Tibial nerve (tissue), 4 donors: ENCODE measurements at places on chromosomes 7 and 10. TPM values are rescaled to one million over a fixed set of nuclear protein-coding genes. Genes with fewer than 3 reads are reported as not detected.

DEPP1 gene
- 659 TPM for total RNA-seq

RPP38 gene
- 19.2 TPM for total RNA-seq

ZNF804B gene
- not detected for total RNA-seq

SPDYE11 gene
- not detected for total RNA-seq

NPC1L1 gene
- total RNA-seq, result 0.39 TPM

TIMM23 gene
- 36.9 TPM for total RNA-seq

DNA sequence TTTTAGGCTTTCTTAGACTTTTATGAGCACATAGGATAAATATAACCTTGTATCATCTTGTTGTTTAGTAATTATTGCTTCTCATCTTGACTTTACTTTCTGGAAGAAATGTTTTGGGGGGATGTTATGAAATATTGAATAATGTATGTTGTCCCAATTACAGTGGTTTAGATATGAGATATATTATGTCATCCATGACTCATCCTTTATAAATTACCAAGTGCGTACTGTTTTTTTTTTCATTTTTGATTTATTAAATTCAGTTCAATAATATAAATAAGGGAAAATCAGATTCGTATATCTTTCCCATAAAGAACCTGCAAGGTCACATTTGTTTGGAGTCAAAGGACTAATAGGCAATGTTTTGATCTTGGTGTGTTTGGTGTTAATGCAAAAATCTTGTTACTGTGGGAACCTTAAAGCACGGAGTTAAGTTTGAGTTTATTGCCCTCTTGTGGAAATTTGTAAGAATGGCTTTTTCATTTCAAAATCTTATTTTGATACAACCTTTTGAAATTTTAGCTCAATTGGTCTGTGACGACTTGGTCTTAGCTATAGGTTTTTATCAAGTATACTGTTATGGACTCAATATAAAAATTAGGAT is 108.6 kb downstream of the SRI start:
- peaks cover 3% of the 10 kb centered on the region for H3K4me1 ChIP-seq
- DNase-seq, result no peak

DNA sequence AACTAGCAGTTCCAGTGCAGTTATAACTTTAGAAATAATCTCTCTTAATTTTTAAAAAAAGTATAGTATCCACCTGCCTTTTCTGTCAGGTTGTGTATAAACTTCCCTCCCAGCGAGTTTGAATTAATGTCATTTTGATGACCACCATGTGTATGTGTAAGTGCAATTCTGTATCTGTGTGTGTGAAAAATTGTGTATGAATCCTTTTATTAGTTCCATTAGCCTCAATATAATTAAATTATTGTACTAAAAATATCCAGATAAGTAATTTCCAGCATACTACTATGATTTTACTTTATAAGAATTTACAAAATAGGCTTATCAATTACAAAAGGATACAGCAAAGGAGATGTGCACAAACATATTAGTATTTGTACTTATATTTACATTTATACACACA is 421.1 kb upstream of the LRGUK start:
- DNase-seq, result no peak
- no peaks in the 10 kb centered on the region for H3K4me1 ChIP-seq
- H3K36me3 ChIP-seq, result no peaks in the 10 kb centered on the region
- no peaks in the 10 kb centered on the region for H3K27me3 ChIP-seq
- H3K4me3 ChIP-seq, result no peak overlapping the region
- H3K27ac ChIP-seq, result no peak overlapping the region

GRCh38 chr7:50214126-50214670 is 90.3 kb upstream of the IKZF1 start:
- no peak overlapping the region for H3K4me3 ChIP-seq
- no peak for DNase-seq
- H3K36me3 ChIP-seq, result no peaks in the 10 kb centered on the region
- H3K27ac ChIP-seq, result no peak overlapping the region
- H3K27me3 ChIP-seq, result no peaks in the 10 kb centered on the region
- no peaks in the 10 kb centered on the region for H3K4me1 ChIP-seq

- no peak overlapping the region for H3K4me3 ChIP-seq
- DNase-seq, result no peak
- H3K27me3 ChIP-seq, result no peaks in the 10 kb centered on the region
- H3K27ac ChIP-seq, result no peak overlapping the region
- H3K36me3 ChIP-seq, result no peaks in the 10 kb centered on the region
Observed at GRCh38 chr7:91358303-91358702, 94.1 kb downstream of the FZD1 start.

DNA sequence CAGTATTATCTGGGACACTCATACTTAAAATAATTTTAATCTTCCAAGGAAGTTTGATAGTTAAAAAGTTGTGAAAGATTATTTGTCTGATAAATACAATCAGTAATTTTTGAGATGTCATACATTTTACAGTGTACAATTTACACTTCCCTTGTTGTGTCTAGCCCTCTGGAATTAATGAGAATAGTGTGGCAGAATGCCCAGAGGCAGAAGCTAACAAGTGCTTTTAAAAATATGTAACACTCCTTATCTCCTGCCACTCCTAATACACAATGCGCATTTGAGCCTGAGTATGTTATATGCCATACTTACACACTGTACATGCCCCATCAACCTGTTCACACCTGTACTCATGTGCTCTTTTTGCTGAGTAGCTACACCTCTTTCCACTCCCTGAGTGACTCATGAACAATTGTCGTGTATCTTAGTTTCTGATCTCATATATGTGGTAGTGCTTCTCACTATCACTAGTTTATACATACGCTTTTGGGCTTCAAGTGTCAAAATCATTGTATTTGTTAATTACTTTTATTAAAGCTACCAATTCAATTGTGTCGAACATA is 106.9 kb upstream of the GNAI1 start:
- no peaks in the 10 kb centered on the region for H3K27me3 ChIP-seq
- no peak overlapping the region for H3K4me3 ChIP-seq
- H3K4me1 ChIP-seq, result no peaks in the 10 kb centered on the region
- H3K27ac ChIP-seq, result no peak overlapping the region
- no peaks in the 10 kb centered on the region for H3K36me3 ChIP-seq
- no peak for DNase-seq

DNA sequence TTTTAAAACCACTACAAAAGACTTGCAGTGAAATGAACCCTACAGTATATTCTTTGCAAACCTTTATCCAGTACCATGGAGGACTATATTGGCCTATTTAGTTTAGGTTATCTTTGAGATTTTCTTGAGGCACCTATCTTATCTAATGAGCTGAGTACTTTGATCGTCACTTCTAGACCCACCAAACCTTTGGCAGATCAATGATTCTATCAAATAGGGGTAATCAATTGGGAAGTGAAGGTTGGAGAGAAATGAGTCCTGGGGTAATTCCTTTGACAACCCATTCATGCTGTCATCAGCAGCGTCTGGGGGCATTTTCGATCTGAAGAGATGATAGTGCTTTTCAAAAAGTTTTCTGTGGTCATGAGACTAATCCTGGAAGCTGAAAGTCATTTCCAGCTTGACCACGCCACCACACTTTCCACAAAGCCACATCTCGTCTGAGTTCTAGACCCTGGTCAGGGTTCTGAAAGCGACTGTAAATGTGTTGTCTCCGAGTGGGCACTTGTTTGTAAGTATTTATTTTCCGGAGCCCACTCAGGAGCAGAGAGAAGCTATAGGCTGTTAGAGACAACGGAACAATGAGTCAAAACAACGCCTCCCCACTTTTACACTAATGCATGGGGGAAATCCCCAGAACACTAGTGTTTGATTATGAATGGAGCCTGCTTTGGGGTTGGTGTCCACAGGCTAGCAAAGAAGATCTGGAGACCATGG is 4.8 kb downstream of the EGR2 start:
- peaks cover 22% of the 10 kb centered on the region for H3K4me1 ChIP-seq
- DNase-seq, result no peak
- H3K27ac ChIP-seq, result peak overlapping the region; percentile 3
- no peak overlapping the region for H3K4me3 ChIP-seq
- no peaks in the 10 kb centered on the region for H3K27me3 ChIP-seq

- H3K36me3 ChIP-seq, result no peaks in the 10 kb centered on the region
- no peaks in the 10 kb centered on the region for H3K4me1 ChIP-seq
- no peak overlapping the region for H3K27ac ChIP-seq
- H3K27me3 ChIP-seq, result no peaks in the 10 kb centered on the region
Observed at GRCh38 chr10:88889559-88890337, 9.7 kb downstream of the STAMBPL1 start.

DNA sequence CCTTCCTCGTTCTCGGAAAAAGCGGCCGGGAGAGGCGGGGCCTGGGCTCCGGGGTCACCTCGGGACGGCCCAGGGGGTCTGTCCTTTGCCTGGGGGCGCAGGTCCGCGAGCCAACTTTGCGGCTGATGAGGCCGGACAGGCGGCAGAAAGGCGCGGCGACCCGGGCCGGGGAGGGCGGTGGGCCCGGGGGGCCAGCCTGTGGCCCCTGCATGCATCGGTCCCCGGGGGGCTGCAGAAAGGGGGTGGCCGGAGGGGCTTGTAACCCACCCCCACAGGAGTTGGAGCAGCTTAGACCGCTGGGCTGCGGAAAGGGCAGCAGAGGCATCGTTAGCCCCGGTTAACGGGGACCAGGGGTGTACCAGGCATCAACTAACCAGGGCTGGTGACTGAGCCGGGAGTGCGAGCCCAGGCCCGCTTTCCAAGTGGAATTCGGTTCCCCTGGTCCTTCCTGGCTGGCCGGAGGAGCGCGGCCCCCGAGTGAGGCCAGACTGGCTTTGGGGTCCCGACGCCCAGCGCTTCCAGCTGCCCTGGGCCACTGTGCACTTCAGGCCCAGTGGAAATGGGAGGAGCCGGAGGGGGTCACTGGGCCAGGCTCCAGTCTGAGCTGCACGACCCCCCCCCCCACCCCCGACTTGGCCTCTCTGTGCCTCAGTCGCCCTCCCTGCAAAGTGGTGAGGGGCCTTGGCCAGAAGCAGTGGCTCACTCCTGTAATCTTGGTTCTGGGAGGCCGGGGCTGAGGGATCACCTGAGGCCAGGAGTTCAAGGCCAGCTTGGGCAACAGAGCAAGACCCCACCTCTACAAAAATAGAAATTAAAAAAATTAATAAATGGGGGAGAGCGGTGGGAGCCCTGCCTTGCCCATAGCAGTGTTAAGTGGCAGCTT is 919 bp downstream of the SLC29A4 start:
- H3K27me3 ChIP-seq, result peaks cover 19% of the 10 kb centered on the region
- H3K36me3 ChIP-seq, result no peaks in the 10 kb centered on the region
- H3K4me1 ChIP-seq, result peaks cover 7% of the 10 kb centered on the region
- peak overlapping the region; percentile 37 for H3K4me3 ChIP-seq

- no peaks in the 10 kb centered on the region for H3K36me3 ChIP-seq
- peaks cover 3% of the 10 kb centered on the region for H3K4me1 ChIP-seq
- H3K4me3 ChIP-seq, result no peak overlapping the region
- no peak overlapping the region for H3K27ac ChIP-seq
- H3K27me3 ChIP-seq, result no peaks in the 10 kb centered on the region
Observed at GRCh38 chr10:60894786-60895185, 49.2 kb downstream of the RHOBTB1 start.

DNA sequence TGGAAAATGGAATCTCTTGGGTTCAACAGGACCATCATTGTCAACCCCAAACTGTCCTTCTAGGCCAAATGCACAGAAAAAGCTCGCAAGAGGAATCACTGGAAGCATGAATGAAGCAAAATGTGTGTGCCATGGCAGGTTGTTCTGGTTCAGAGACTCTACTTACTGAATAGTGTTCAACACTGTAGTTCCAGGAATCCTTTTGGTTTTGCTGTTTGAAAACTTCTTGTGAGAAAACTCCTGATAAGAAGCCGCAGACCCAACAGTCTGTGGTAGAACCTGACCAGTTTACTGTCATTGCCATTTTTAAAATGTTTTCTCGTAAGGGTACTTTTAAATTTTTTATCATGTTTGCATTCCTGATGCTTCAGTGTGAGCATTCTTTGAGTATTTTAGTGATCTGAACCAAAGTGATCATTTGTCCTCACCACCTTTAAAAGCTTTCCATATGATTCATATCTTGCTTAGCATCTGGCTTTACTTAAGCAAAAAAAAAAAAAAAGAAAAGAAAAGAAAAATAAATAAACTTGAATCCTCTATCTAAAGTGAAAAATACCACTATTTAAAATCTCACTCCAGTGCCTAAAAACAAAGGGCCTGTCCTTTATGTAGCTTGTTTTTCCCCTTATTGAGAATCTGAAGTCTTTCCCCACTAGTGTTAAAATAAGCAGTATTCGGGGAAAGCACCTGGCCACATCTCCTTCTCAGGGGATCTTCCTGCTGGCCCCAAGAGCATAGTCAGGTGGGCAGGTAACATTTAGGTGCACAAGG is 92.4 kb downstream of the WNT2 start:
- no peak for DNase-seq
- H3K4me1 ChIP-seq, result no peaks in the 10 kb centered on the region
- no peaks in the 10 kb centered on the region for H3K36me3 ChIP-seq
- H3K27me3 ChIP-seq, result no peaks in the 10 kb centered on the region

DNA sequence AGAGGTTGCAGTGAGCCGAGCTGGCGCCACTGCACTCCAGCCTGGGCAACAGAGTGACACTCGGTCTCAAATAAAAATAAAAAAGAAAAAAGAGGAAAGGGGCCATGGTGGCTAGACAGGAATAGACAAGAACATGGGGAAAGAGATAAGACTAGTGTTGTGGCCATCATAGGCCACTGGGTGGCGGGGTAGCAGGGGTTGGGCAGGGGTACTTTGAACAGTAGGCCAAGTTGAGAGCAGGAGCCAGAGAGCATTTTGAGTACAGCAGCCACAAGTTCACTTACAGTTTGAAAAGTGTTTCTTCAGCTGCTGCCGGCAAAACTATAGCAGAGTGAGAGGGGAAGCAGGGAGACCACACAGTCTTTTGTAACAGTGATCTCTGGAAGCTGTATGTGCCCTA is 656.0 kb downstream of the CNTNAP2 start:
- H3K36me3 ChIP-seq, result no peaks in the 10 kb centered on the region
- DNase-seq, result no peak
- H3K4me1 ChIP-seq, result no peaks in the 10 kb centered on the region
- no peaks in the 10 kb centered on the region for H3K27me3 ChIP-seq

GRCh38 chr7:116284390-116284789 is 74.1 kb downstream of the TES start:
- no peaks in the 10 kb centered on the region for H3K4me1 ChIP-seq
- H3K27ac ChIP-seq, result no peak overlapping the region
- DNase-seq, result no peak
- H3K27me3 ChIP-seq, result no peaks in the 10 kb centered on the region

GRCh38 chr7:46279290-46279689 is 358.2 kb upstream of the IGFBP3 start:
- H3K36me3 ChIP-seq, result no peaks in the 10 kb centered on the region
- no peak overlapping the region for H3K4me3 ChIP-seq
- DNase-seq, result no peak
- H3K27me3 ChIP-seq, result no peaks in the 10 kb centered on the region

DNA sequence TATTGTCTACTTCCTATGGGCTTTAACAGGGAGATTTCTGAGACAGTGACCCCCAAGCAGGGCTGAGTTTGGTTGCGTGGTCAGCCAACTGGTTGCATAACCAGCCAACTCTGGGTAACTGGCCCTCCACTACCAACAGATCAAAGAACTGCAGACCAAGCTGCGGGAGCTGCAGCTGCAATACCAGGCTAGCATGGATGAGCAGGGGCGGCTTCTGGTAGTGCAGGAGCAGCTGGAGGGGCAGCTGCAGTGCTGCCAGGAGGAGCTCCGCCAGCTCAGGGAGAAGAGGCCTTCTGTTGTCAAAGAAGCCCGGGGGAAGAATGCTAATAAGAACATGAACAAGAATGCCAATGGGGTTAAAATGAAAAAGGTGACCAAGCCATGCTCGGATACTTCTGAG is 15.7 kb upstream of the FLNC start:
- H3K27ac ChIP-seq, result no peak overlapping the region
- H3K27me3 ChIP-seq, result no peaks in the 10 kb centered on the region
- no peaks in the 10 kb centered on the region for H3K36me3 ChIP-seq
- DNase-seq, result no peak
- H3K4me1 ChIP-seq, result no peaks in the 10 kb centered on the region

GRCh38 chr7:494259-494687 is 25.4 kb downstream of the PDGFA start:
- no peak overlapping the region for H3K27ac ChIP-seq
- H3K36me3 ChIP-seq, result no peaks in the 10 kb centered on the region
- no peak overlapping the region for H3K4me3 ChIP-seq
- no peak for DNase-seq
- no peaks in the 10 kb centered on the region for H3K4me1 ChIP-seq
